ENCODE measurements at places on chromosomes 7 and 10.

DNA sequence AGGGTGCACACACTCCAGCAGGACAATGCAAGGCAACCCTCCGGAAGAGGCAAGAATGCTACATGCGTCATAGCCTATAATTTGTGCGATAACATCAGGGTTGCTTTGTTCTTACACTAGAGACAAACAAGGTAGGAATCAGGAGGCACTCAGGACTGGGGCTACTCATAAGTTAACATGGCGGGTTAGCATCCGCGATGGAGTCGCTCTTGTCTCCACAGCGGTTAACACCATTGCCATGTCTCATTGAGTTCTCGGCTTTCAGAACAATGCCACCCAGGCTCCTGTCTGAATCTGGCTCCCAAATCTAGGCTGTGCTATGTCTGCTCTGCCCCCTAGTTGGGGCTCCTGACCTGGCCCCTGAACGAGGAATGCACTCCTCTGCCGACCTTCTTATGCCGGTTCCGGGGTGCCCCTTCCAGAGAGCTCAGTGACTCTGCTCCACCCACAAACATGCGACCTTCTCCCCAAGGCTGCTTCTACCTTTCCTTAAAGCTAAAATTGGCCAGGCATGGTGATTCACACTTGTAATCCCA lies 24.9 kb upstream of the SLF2 start:
- DNase-seq: no peak

GRCh38 chr7:2003931-2004812 lies 228.6 kb downstream of the MAD1L1 start:
- no peak for DNase-seq

GRCh38 chr10:24437302-24437701 lies 228.4 kb downstream of the KIAA1217 start:
- no peak for DNase-seq

GRCh38 chr10:34759161-34759836 lies 55.8 kb downstream of the PARD3 start:
- peak; percentile 20 for DNase-seq

DNA sequence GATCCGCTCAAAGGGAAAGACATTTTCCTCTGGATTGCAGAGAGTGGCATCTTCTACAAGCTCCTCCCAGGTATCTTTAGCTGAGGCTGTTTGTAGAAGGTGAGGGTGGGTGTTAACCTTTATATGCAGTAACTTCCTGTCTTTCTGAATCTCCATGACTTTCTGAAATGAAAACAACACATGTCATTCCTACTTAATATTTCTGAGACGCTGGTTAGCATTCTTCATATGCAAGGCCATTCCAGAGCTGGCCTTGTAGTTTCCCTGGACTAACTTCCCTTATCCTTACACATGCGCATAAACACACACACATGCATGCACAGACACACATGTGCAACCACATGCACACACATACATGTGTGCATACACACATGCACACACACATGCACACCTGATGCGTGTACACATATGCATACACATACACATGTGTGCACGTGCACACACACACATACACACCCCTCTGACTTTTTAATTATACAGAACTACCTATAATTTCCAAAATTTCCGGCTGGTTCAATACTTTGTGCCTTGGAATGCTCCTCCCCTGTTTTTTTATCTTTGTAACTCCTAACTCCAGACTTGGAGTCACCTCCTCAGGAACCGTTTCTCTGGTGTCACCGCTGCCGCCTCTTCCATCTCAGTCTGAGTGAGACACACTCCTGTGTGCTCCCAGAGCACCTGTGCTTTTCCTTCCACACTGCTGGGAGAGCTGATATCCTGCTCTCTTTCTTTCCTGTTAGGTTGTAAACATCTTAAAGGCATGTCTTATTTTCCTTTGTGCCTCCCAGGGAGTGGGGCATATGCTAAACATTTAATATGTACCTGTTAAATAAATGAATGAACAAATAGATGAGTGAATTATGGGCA lies 55.2 kb downstream of the LRRC18 start:
- no peak for DNase-seq

- DNase-seq: no peak
These were observed 10.8 kb upstream of the RNF216 start for GRCh38 chr7:5792268-5792667.

GRCh38 chr7:133706016-133706415 lies 421.1 kb upstream of the LRGUK start:
- no peak for DNase-seq

- peak; percentile 99 for DNase-seq
These were observed at the start of gene BUB3 for GRCh38 chr10:123154092-123154710. TSS of gene BUB3 (plus strand) at chr10:123154402. CDS start at chr10:123154918, 516 bp downstream.

DNA sequence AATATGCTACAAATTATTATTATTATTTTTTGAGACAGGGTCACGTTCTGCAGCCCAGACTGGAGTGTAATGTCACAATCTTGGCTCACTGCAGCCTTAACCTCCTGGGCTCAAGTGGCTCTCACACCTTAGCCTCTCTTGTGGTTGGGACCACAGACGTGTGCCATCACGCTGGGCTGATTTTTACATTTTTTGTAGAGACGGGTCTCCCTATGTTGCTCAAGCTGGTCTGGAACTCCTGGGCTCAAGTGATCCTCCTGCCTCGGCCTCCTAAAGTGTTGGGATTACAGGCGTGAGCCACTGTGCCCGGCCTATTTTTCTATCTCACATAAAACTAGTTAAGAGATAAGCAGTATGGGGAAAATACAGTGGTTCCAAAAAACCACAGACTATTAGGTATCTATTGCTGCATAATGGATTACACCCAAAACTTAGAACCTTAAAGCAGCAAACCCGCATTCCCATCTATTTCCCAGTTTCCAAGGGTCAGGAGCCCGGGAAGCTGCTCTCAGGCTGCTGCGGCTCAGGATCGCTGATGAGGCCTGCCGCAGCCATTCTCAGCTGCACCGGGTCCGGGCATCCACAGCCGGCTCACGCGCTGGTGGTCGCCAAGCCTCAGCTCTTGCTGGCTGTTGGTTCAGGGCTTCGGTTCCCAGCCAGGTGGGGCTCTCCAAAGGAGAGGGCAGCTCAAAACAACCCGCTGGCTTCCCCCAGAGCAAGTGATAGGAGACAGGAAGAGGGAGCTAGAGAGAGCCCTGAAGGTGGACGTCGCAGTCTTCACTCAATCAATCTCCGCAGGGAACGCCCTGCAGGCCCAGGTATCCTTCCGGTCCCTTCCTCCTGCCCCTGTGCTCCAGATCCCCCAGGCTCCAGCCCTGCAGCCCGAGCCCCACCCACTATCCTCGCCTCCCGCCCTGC lies 128.2 kb downstream of the UBE2H start:
- peak; percentile 80 for DNase-seq

DNA sequence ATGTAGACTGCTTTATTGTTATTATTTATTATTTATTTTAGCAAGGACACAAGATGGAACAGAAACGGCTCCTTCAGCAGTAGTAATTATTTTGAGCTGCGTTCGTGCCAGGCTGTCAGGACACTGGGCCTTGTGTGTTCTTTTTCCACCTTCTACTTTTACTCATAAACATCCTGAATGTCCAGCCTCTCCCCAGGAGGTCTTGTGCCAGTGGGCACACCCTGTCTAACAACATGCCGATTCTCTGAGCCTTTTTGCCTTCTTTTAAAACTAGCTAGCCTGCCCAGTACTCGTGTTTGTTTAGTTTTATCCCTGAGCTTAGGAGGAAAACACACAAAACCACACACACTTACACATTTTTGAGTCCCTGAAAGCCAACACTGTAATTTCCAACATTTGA lies 1.2 kb downstream of the SCIN start:
- DNase-seq: no peak

DNA sequence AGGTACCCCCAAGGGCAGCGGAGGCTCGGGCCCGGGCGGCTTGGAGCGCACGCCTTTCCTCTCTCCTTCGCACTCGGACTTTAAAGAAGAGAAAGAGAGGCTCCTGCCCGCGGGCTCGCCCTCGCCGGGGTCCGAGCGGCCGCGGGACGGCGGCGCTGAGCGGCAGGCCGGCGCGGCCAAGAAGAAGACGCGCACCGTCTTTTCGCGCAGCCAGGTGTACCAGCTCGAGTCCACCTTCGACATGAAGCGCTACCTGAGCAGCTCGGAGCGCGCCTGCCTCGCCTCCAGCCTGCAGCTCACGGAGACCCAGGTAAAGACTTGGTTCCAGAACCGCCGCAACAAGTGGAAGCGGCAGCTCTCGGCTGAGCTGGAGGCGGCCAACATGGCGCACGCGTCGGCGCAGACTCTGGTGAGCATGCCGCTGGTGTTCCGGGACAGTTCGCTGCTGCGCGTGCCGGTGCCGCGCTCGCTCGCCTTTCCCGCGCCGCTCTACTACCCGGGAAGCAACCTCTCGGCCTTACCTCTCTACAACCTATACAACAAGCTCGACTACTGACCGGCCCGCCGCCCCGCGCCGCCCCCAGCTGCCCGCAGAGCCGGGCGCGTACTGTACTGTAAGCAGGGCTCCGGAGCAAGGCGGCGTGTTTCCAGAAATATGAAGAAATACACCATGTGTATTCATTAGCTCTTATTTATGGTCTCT lies 1.8 kb downstream of the HMX2 start:
- DNase-seq: peak; percentile 60

- DNase-seq: peak; percentile 69
These were observed 95.5 kb downstream of the PPP1R17 start for GRCh38 chr7:31782411-31782991.

GRCh38 chr10:20834825-20835224 lies 62.3 kb downstream of the NEBL start:
- DNase-seq: no peak

DNA sequence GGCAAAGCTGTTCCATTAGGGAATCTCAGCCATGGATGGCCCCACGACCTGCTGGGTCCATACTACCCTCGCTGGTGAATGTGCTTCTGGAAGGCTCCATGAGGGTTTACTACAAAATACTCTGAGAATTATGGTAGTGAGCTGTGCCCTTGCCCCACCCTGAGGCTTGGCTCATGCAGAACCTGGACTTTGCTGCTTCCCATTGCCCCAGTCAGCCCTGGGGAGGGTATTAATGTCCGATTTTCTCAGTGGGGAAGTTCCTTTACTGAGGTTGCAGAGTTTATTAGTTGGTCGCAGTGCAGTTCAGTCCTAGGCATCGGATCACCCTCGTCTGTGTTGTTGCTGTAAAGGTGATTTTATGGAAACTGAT lies 310.1 kb downstream of the WDR37 start:
- DNase-seq: no peak

GRCh38 chr7:3955751-3956696 lies 655.0 kb downstream of the SDK1 start:
- peak; percentile 95 for DNase-seq

DNA sequence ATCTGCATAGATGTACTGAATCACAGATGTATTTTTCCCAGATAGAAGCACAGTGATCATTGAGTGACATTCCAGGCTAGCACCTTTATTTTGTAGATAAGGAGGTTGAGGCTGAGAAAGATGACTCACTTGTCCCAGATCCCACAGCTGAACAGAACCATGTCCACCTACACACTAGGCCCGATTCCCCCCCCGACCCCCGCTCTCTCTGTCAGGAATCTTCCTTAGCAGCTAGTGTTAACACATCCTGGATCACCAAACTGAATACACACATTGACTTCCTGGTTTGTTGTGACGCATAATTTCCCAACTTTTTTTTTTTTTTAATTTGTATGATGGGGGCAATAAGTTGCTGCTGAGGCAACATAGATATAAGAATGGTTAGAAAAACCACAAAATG lies 5.2 kb downstream of the SFMBT2 start:
- no peak for DNase-seq

DNA sequence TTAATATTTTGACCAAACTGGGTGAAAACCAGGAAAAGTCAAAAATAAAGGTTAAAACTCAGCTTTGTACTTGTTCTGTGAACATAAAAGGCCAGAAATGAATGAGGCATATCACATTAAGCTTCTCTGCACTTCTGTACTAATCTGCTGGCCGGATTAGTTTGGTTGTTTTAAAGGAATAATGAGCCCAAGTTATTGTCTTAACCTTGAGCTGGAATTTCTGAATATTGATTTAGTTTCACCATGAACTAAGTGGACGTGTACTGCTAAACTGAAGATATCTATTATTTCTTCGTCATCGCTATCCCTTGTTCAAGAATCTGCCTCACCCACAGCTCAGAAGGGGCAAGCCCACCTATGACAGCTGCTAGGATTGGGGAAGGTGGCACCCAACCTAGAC lies 101.1 kb upstream of the FRMD4A start:
- no peak for DNase-seq

GRCh38 chr10:122786269-122786668 lies 59.4 kb downstream of the CUZD1 start:
- peak; percentile 30 for DNase-seq

GRCh38 chr10:7471720-7472367 lies 61.0 kb upstream of the SFMBT2 start:
- no peak for DNase-seq

DNA sequence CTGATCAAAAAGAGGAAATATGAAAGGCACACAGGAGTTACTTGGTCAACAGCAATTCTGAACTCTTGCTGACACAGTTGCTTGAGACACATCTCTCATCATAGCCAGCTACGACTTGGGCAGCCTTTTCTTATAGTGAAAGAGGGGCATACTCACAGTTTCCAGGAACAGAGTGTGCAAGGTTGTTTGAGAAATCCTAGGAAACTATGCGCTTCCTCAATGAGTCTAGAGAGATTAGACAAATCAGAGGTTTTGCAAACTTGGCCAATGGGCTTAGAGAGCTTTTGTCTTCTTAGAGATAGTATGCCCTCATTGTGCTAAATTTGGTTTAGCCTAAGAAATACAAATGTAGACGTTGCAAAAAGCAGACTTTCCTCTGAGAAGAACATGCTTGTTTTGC lies 370.4 kb downstream of the HGF start:
- DNase-seq: no peak

- no peak for DNase-seq
These were observed 271.7 kb downstream of the HGF start for GRCh38 chr7:81498176-81498575.

- DNase-seq: peak; percentile 86
These were observed 219.5 kb downstream of the KIAA1217 start for GRCh38 chr10:24428410-24428782.

GRCh38 chr7:88480271-88480670 lies 173.6 kb upstream of the STEAP4 start:
- DNase-seq: no peak

- DNase-seq: no peak
These were observed 65.9 kb upstream of the FZD1 start for GRCh38 chr7:91198371-91198770.

GRCh38 chr10:14530465-14530864 lies 199.7 kb upstream of the FRMD4A start:
- DNase-seq: no peak

DNA sequence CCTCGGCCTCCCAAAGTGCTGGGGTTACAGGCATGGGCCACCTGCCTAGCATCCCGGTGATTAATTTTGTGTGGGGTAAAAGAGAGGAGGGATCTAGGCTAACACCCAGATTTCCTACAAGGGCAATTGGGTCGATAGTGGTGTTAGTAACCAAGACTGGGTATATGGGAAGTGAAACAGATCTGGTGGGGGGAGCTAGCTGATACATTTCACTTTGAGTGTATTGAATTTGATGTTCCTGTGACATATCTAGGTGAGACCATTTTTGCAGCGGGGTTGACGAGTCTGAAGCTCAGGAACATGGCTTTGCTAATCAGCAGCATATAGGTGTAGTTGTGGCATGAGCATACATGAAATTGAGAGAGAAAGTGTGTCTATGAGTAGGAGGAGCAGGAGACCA lies 12.0 kb downstream of the CLCN1 start:
- DNase-seq: no peak
